ENCODE measurements at places on chromosomes 6 and 20. TPM values are rescaled to one million over a fixed set of nuclear protein-coding genes. Genes with fewer than 3 reads are reported as not detected.
A peak's percentile ranks its signal among the peaks of the same experiment; 100 is the strongest.

DNA sequence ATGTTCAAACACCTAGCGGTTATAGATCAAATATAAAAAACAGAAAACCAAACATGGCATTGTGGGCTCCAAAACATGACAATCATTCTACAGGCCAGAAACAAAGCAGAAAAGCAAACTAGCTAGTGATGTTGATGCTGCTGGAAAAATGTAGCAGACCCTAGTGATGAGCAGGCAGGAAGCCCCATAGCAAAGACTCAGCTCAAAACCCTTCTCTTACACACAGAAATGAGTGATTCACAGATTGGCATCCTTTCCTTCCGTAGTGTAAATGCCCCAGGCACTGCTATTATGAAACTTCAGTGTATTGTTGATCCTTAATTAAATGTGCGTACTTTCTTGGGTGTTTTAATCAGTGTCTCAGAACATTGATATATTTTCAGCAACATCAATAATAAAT is 425.1 kb downstream of the UTRN start:
- DNase-seq = peak; percentile 97

DNA sequence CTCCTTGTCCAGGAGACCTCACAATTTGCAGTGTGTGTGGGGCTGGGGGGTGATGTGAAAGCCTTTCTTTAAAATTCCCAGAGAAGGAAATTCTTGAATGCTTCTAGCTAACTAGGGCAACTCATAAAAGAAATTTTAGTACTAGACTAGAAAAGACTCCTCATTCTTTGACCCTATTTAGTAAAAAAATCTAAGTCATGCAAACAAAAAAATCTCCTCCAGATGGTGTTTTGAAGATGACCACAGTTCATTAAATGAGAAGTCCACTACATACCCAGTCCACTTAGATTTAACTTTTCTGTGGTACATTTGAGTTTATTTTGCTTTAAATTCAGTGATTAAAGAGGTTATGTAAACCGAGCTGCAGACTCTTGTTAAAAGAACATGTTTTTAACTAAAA is 67.5 kb downstream of the NDUFAF5 start:
- no peak for DNase-seq

FAM217A gene
- total RNA-seq = not detected

LINC00237 gene
- total RNA-seq = not detected

DNA sequence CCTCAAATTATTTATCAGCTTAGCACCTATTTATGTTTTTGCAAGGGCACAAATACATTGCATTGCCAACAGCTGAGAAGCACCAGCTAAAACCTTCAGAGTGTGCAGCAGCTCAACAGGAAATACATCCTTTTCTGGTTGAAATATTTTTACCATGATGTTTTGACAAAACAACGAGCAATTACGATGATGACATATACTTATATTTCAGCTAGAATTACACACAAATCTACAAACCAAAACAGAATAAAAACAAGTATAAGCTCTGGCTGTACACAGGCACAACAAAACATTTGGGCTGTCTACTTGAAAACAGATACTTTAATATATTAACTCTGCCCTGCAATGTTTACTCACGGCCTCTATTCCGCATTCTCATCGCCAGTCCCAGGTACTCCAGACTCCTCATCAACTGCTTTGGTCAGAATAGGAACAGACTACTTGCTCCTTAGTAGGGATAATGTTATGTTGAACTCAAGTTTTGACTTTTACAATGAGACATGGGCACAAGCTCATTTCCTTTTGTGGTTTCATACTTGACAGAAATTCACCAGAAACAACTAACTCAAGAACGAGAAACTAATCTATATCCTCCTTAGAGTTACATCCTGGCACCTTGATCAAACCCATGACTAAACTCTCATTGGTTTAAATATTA is 377.6 kb downstream of the ESR1 start:
- DNase-seq = no peak

PRSS16 gene
- total RNA-seq = 5.4 TPM

C6orf132 gene
- total RNA-seq = 0.30 TPM

DNA sequence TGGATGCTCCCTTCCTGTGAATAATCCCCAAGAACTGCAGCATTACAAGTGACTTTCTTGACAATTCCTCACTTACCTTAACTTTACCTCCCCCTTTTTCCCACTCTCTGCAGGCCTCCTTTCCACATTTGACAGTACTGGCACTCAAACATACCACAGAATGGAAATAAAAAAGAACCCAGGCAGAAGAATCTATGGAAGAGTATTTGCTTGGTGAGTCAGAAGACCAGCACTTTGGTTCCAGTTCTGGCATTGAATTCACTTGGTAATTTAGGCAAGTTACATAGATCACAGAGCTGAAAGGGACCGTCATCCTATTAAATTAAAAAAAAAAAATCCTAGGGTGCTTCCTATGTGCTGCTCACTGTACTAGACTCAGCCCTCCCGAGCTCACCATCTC is 55.0 kb downstream of the BTBD9 start:
- no peak for DNase-seq

SNX5 gene
- 107 TPM for total RNA-seq

GRCh38 chr6:116550796-116551195 is 2.8 kb upstream of the CALHM4 start:
- DNase-seq = no peak

GRCh38 chr20:32155017-32155981 is 45.8 kb downstream of the TM9SF4 start:
- peak; percentile 98 for DNase-seq

EFCAB8 gene
- not detected for total RNA-seq

RPP21 gene
- 106 TPM for total RNA-seq

GRCh38 chr6:28349344-28349891 is 329 bp upstream of the ZKSCAN3 start:
- DNase-seq = no peak

GRCh38 chr6:16670617-16671051 is 90.6 kb downstream of the ATXN1 start:
- DNase-seq = no peak

DNA sequence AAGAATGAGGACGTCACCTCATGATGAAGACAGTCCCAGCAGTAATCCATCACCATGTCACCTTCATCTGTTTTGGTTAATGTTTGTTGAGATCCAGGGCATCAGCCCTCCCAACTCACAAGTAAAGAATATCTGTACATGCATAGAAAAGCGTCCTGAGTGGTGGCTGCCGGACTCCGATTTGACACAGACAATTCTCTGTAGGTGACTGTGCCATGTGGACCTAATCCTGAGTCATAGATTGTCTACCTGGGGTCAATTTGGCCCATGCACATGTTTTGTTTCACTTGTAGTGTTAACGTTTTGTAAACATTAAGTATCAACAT is 168.4 kb upstream of the UST start:
- no peak for DNase-seq

WFDC12 gene
- total RNA-seq = not detected

EBF4 gene
- total RNA-seq = 1.5 TPM

DNA sequence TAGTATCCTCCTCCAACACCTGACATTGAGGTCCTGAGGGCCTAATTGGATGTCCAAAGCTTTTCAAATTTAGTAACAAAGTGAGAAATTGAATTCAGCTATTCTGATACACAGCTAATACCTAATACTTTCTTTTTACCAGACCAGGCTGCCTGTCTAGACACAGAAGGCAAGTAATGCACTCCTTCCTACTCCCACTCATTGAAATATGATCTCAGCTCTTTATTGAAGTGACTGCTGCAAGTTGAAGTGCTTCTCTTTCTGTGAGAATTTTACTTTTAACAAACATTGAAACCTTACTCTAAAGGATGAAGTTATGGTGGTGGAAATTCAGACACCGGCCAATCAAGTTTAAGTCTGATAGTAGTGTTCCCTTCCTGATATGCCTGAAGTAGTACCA is 90.8 kb upstream of the OGFRL1 start:
- peak; percentile 77 for DNase-seq

CRISP3 gene
- total RNA-seq = not detected

BPIFB6 gene
- not detected for total RNA-seq

NDUFAF5 gene
- 27.6 TPM for total RNA-seq

C20orf141 gene
- not detected for total RNA-seq

GRCh38 chr6:111928139-111928538 is 54.9 kb upstream of the FYN start:
- no peak for DNase-seq
